ENCODE measurements at places on chromosomes 2 and 18. TPM values are rescaled to one million over a fixed set of nuclear protein-coding genes. Genes with fewer than 3 reads are reported as not detected.

DNA sequence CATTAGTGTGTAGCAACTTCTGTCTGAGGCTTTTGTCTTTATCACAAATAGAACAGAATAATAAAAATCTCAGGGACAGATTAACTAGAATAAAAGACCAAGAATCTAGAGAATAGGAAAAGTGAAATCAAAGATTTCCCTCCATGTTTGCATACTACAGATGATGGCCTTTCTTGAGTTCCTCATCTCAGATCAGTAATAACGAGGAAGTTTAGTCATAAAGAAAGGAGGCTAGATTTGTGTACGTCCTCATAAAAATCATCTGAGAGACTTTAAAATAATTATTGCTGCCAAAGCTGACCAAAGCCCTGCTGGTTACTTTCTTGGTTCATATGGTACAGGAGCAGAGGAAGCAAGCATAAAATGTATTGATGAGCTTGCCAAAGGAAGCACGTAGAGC, 117.3 kb downstream of the MIB1 start:
- DNase-seq, result no peak

GRCh38 chr2:20573620-20574422, 77.1 kb downstream of the HS1BP3 start:
- DNase-seq, result no peak

- no peak for DNase-seq
Observed at GRCh38 chr2:151049746-151050145, 211.9 kb downstream of the RBM43 start.

GRCh38 chr2:62215306-62216064, 19.6 kb downstream of the B3GNT2 start:
- no peak for DNase-seq

DNA sequence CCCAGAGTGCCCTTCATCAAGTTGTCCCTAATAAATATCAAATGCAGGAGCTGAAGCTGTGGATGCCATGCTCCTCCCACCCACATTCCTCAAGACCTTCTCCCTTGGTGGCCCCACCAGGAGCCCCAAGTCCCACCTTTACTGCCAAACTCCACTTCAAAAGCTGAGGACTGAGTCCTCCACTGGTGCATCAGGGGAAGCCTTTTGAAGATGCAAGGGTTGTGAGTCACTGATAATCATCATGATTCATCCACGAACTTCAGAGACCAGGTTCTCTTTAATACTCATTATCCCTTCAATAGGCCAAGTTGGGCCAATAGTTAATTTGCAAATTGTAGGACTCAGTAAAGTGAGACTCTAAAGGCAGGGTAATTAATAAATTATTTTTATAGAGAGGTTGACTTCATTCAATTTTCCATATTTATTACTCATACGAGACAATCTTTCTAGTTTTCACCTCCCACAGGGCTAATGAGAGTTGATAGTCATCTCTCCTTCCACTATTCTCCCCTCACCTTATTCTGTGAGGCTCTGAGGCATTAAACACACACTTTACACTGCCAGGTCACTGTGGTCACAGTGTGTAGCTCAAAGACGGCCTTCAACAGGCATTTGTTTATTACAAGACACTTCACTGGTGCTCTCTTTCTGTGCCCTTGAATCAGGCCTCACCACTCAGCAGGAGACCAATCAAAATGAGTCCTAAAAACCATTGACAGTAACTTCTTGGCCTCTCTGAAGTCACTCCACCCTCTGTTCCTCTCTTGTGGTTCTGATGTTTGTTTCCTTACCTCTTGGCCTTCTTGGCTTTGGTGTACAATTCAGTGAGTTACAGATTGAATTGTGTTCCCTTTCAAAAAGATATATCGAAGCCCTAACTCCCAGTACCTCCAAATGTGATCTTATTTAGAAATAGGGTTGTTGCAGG, 99.9 kb downstream of the TRIB2 start:
- no peak for DNase-seq

- no peak for DNase-seq
Observed at GRCh38 chr2:239440511-239440959, 39.7 kb upstream of the HDAC4 start.

DNA sequence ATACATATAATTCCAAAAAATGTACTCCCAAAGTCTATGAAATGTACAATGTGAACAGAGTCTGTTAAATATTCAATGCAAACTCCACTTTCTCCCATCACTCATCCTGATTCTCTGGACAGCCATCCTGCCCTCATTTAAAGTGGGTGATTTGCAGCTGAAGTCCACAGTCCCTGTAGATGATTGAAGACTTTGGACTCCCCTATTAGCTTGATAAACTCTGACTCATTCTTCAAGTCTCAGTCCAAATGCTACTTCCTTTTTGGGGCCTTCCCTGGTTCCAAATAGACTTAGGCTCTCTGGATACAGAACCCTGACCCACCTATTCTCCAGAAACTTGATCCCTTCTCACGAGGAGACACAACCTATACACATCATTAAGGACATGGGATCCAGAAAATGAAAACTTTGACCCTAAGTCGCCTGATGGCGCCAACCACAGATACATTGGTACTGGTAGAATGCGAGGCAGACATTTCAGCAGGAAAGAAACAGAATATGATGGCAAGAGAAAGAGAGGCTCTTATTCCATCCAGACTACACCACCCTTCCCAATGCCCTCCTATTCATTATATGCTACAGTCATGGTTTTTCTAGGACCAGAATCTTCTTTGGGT, 122.7 kb downstream of the VIT start:
- DNase-seq, result no peak

DNA sequence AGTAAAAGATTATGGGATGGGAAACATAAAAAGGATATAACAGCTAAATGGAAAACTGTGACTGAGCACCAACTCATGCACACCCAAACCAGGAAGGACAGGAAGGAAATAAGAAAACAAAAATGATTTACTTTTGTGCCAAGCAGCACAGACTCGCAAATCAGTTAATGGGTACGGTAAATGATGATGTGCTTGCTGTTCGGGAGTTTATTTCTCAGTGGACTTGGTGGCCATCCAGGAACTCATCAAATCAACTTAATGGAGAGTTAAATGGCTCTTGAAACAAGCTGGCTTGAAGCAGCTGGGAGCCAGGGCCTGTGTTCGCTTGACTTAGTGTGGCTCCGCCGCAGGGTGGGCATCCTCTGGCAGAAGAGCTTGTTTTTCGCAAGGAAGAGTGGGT, 36.2 kb downstream of the MTCL1 start:
- DNase-seq, result no peak

DNA sequence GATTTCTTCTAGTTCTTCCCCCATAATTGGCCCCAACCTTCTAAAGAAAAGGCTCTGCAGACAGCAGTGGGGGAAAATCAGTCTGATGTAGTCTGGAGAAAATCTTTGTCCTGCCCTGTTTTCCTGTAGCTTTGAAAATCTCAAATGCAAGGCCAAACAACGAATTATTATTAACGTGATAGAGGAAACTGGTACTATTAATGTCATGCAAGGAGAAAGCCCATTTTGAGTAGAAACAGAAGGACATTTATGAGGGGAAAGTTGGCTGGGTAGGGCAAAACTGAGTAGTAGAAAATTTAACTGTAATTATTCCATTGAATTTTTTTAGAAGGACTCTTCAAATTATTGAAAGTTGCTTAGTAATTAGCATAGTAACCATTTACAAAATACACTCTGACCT, 98.8 kb downstream of the FMNL2 start:
- DNase-seq, result no peak

AOX1 gene
- total RNA-seq, result 1.0 TPM

DNA sequence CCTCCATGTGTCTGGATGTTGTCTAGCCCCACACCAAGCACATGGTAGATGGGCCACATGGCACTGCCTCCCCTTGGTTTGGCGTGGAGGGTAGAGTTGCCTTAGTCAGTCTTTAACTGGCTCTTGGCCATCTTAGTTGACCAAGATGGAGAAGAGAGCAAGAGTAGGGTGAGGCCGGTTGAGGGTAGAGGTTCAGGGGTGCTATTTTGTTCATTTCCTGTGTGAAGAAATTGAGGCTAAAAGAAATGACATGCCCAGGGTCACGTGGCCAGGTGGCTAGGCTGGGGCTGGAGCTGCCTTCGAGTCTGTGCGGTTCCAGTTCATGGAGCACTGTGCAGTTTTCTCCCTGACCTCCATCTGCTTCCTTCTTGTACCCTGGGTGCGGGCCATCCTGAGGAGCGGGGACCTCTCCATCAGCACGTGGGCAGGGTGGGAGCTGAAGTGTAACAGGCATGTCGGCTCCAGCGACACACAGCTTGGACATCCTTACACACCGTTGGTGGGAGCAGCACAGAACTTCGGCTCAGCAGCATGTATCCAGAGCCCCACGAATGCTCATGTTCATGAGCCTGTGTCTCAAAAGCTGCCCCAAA, 213.2 kb downstream of the GBX2 start:
- DNase-seq, result no peak

SP5 gene
- not detected for total RNA-seq

- no peak for DNase-seq
Observed at GRCh38 chr2:205051417-205051816, 506.1 kb downstream of the PARD3B start.

TEKT4 gene
- not detected for total RNA-seq

- DNase-seq, result no peak
Observed at GRCh38 chr18:59155153-59155552, 15.5 kb downstream of the SEC11C start.

TMEM198 gene
- total RNA-seq, result 4.3 TPM

- no peak for DNase-seq
Observed at GRCh38 chr2:179853108-179853507, 8.3 kb downstream of the ZNF385B start.

DNA sequence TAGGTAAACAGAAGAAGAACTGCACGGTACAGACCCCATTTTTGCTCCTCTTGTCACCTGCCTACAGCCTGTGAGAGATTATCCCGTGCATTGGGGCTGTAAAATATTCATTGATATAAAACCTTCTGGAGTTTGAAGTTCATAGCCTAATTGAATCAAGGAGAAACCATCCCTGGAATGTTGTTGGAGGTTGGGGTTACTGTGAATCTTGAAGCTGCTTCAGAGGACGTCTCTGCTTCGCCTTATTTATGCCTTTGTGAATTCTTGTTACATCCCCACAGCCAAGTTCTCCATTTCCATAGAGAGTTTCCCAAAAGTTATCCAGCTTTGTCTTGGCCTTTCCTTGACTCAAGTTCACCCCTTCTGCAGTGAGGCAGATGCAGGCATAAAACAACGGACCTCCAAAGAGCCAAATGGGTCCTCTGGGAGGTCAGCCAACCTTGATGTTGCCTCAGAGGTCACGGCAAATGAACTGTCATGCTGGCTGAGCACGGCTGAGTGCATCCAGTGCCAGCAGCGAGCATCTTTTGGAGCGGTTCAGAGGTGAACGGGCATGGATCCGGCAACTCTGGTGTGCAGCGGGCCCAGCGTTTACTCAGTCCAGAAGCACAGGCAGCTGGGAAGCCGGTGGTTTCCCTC, 317.6 kb downstream of the PRKCE start:
- no peak for DNase-seq

GRCh38 chr2:223219872-223220657, 168.1 kb downstream of the KCNE4 start:
- DNase-seq, result no peak

STEAP3 gene
- 0.15 TPM for total RNA-seq

DNA sequence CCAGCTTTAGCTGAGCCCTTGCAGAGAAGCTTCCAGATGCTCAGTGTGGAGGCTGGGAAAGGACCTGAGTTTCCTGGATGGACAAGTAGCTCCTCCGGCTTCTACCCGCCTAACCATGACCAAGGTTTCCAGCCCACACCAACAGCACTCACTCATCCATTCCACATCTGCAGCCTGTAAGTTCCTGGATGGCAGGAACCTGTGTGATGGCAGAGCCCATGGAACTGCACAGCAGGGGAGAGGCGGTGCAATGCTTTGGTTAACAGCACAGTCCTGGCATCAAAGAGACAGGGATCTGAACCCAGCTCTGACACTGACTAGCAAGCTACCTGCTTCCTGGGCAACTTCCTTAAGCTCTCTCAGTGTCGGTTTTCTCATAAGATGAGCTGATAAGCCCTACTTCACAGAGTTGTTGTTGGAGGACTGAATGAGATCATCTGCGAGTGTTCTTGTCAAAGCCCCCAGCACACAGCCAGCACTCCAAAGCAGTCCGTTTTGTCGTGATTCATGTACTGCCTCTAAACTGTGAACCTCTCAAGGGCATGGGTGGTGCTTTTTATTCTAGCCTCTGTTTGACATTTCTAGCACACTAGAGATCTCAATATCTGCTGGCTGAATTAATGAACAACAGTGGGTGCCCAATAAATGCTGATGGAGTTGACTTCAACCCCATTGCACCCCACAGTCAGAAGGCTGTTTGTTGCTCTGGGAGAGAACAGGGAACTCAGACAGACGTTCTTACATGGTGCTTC, 41.6 kb upstream of the OTOF start:
- no peak for DNase-seq

DNA sequence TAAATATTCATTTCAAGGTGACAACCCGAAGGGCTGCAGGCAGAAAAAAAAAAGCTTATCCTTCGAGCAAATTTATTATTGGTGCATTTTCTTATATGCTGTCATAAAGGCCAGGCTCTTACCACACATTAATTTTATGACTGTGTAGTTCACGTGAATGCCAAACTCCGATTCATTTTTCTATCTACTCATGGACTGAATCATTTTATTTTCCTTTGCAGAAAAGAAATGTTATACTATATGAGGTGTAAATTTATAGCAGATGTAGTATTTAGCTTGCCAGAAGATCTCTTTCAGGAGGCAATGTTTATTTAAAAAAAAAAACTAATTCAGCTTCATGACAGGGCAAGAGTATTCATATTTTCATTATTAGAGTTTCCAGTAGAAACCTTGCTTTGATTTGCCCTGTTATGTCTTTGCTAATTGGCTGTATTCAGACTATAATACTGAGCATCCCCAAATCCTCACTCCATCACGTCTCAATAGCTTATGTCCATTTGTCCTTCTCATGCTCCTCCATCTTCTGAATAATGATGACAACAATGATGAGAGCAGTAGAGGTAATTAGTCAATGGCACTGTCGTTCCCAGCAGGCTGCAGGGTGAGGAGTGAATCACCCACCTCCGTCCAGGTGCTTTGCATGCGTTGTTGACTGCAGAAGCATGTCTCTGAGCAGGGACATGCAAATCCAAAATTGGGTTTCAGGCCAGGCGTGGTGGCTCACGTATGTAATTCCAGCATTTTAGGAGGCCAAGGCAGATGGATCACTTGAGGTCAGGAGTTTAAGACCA, 101.1 kb upstream of the RAB12 start:
- no peak for DNase-seq

- peak; percentile 52 for DNase-seq
Observed at GRCh38 chr2:172442072-172442895, 14.9 kb downstream of the ITGA6 start.

DNA sequence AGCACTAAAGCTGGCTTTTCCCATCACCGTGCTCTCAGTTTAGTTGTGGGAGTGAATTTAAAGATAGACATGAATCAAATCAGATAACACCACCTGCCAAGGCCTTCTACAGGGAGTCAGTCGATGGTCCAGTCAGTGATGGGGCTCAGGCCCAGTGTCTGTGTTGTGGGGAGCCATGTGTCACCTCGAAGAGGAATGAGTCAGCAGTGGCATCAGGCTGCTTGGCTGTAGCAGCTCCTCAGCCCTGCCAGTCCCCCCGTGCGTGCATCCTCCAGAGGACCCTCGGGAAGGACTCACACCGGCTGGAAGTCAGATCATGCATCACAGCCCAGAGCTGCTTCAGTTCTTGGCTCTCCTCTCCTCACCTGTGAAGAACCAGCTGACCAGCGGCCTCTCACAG, 420.4 kb upstream of the RAB6C start:
- DNase-seq, result no peak
